ENCODE measurements at places on chromosomes 16 and 17.
A peak's percentile ranks its signal among the peaks of the same experiment; 100 is the strongest.

- DNase-seq: no peak
Measured at GRCh38 chr17:61097781-61098180, 301.9 kb upstream of the TBX2 start.

DNA sequence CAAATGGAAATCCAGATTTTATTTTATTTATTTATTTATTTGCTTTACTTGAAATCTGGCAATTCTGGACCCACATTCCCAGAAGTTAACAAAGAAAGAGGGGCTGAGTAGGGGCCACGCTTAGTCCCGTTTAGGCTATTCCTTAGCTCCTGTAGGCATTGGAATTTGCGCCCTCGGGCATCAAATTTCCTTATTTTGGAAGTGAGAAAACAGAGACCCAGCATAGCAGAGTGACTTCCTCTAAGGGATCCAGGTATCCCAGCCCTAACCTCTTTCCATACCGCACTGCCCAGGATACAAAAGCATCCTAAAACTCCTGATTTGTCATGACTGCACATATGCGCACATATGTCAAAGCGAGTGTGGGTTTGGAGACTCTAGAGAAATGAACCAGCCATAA, 19.0 kb upstream of the SMG1 start:
- DNase-seq: no peak

DNA sequence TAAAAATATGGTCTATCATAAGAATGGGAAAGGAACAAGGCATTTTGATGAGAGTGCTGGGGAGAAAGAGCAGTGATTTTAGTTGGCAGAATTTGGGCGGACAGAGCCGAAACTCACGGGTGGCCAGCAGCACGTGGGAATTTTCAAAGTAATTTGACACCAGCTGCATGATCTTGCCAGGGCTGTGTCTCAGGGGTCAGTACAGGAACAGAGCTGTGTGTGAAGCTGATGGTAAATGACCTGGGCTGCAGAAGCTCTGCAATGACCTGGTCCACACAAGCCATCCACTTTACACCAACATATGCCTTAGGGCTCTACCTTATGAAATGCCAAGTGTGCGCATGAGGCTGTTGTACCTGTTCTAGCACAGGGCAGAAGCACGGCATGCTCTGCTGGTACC, 112.0 kb downstream of the ZFHX3 start:
- no peak for DNase-seq

DNA sequence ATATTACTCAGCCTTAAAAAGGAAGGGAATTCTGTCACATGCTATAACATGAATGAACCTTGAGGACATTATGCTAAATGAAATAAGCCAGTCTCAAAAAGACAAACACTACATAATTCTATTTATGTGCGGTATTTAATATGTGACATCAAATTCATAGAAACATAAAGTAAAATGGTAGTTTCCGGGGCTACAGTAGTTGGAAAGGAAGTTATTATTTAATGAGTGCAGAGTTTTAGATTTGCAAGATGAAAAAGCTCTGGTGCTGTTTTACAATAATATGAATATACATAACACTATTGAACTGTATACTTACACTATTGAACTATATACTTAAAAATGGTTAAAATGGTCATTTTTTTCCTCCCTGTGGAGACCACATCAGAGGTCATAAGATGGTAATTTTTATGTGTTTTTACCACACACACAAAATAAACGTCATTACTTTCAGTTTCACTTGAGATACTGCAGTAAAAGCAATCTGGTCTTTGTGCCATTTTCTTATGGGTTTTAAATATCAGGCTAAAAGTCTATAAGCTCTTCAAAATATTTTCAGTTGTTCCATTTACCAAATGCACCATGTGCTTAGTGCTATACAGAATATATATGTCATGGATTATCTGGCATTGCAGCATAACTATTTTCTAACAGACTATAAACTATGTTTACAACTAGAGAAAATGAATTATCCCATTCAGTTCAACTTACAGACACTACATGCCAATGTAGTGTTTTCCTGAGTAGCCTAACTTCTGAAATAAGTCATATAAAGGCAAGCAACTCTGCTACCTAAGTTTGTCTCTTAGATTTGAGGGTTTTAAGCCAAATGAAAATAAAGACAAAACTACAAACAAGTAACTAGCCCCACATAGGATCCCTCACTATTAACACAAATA, 90.9 kb downstream of the SPAG9 start:
- no peak for DNase-seq

DNA sequence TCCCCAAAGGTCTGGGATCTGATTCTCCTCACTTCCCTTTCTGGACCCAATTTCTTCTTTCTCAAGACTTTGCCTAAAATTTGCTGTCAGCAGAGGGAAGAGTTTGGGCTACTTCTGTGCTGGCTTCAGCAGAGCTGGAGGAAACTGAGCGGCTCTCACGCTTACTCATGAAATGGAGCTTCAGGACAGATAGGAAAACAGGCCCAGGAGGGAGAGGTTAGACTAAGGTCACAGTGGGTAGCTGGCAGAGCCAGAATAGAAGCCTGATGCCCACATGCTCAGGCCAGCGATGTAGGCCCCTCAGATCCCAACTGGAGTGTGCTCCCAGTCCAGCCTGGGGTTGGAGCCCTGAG, 593 bp downstream of the SLC38A7 start:
- DNase-seq: no peak

GRCh38 chr17:1474402-1475189, 17.9 kb downstream of the MYO1C start:
- DNase-seq: no peak

- DNase-seq: no peak
Measured at GRCh38 chr16:27645396-27645795, 95.5 kb downstream of the KATNIP start.

DNA sequence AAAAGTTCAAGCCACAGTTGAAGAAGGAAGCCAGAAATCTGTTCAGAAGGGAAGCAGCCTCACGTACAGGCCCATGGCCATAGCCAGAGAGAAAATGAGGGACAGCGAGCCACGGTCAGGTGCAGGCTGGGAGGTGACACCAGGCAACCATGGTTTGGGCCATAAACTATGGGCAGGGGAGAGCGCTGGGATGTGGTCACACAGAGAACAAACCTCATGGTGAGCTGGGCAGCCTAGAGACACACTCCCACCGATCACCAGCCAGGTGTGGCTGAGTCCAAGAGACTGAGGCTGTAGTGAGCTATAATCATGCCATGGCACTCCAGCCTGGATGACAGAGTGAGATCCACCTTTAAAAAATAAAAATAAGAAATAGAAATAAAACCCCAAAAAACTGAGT, 76.5 kb downstream of the NETO2 start:
- no peak for DNase-seq

DNA sequence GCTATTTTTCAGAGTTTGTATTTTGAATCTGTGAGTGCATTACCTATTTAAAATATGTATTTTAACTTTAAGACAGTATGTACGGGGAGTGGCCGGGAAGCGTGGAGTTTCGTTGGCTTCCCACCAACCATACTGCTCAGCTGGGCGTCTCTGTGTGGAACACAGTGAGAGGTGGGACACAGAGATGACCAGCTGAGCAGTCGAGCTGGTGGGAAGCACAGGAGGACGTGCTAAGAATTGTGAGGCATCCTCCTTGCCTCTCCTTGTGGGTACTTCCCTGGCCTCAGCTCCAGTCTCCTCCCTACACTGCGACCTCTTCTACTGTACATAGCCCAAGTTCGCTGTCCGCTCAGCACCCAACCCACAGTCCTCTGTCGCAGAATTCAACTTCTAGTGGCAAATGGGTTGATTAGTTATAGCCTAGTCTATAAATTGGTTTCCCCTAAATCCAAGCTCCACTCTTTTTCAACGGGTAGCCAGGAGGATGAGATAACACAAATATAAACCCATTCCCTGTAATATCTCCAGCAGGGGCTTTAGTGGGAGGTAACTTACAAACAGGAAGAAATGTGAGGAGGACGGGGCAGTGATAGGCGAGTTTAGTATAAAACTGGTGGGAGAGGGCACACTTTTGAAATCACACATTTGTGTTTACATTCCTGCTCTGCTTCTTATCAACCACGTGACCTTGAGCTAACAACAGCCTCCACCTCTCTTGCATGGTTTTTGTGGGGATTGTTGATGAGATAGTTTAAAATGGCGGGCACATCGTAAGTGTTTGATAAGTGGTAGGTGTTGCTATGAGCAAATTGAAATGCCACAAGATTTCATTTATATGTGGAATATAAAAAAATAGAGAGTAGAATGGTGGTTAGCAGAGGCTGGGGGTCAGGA, 211.9 kb upstream of the HS3ST3A1 start:
- no peak for DNase-seq

GRCh38 chr17:29138971-29139691, 41.1 kb downstream of the MYO18A start:
- no peak for DNase-seq

DNA sequence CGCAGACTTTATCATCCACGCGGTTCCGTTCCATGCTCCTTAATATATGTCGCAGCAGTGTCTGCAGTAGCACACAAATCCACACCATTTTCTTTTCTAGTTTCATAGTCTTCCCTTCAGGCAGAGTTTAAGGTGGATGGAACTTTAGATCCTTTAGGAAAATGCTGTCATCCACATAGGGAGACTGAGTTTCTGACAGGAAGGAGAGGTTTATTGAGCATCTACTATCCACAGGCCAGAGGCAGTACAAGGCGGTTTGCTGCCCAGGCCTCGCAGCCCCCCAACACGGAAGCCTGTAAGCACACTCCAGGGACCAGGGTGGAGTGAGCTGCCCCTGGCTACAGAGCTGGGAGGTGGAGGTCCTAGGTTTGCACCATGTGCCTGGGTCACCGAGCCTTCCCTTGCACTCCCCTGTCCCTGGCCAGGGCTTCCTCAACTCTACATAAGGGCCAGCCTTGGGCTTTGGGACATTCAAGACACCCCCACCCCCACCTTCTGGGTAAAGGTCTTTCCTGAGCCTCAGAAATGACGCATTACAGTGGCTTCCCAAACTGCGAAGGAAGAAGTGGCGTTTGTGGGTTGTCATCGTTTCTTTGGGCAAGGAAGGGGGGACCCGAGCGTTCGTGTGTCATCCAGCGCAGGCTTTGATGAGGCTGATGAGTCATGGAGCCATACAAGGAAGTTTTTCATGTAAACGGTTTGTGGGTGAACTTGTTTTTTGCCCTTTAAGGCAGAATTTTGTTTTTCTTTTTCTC, 146.5 kb upstream of the PLCG2 start:
- peak; percentile 67 for DNase-seq

GRCh38 chr17:77466140-77466539, 325.4 kb downstream of the SEC14L1 start:
- DNase-seq: no peak

GRCh38 chr17:65467156-65467555, 94.3 kb downstream of the AXIN2 start:
- no peak for DNase-seq

- DNase-seq: no peak
Measured at GRCh38 chr17:47304186-47304585, 19.6 kb upstream of the EFCAB13 start.

- no peak for DNase-seq
Measured at GRCh38 chr17:36943250-36944191, 5.2 kb upstream of the AATF start.

DNA sequence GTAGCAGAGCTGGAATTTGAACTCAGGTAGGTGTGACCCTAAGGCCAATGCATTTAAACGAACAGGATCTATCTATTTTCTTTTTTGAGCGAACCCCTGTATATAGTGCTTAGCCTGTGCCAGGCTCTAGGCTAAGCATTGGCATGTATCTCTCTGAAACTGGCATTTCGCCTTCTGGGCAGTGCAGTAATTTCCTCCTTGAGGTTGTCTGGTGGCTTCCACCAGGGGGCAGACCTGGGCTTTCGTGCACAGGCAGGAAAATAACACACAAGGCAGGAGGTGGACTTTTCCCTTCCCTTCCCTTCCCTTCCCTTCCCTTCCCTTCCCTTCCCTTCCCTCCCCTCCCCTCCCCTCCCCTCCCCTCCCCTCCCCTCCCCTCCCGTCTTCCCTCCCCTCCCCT, 34.4 kb upstream of the PRKCB start:
- DNase-seq: peak; percentile 63

DNA sequence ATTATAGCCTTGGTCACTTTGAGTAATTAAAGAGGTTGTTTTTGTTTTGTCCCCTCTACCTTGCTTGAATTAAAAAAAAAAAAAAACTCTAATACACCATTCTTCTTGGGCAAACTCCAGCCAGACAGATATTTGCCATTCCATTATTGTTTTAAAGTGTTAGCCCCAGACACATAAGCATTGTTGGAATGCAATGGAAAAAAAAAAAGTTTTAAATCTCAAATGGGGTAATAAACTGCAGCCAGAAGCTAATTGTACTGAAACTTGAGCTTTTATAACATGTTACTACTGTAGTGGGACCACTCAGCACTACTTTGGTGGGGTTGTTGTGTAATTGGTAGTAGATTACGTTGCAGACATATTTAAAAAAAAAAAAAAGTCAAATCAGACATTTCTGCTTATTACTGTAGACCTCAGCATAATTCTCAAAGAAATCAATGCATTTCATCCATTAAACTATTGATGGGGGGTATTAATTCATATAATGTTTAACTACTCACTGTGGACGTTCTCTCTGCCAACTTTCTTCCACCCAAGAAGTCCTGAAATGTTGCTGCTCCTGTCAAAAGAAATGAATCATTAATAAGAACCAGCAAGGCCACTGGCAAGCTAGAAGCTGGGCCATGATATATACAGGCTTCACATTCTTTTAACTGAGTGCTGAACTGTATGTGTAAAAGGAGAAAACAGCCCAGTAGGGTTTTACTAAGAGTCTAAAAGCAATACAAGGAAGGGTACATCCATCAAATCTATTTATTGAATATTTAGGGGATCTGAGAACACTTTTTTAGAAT, 626.6 kb upstream of the SOX9 start:
- DNase-seq: no peak

DNA sequence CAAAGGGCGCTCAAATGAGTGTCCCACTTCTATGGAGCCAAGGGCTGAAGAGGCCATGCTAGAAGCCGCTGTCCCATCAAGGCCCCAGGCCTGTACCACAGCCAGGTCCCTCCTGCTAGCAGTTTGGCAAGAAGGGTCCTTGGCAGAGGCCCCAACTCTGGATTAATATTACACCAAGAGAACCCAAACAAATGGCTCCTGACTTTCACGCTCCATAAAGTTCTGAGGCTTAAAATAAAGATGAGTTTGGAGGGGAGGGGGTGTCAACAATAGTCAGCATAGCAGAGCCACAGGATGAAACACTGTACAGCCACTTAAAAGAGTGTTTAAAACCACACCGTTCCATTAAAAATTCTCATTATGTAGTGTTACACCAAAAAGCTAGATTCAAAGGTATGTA, 30.5 kb downstream of the CUEDC1 start:
- DNase-seq: no peak

DNA sequence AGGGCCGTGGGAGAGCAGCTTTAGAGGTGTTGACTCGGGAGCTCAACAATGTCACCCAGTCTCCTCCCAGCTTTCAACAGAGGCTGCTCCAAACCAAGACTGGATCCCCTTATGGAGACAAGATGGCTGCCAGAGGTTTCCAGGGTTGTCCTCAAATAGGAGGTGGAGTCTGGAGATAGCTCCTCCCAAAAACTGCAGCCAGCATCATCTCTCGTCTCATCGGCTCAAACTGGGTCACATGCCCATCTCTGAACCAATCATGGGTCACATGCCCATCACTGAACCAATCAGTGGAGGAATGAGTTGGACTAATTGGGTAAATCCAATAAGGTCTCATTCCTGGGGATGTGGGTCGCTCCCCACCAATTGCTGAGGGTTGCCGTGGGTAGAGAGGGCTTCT, 41.1 kb upstream of the C16orf82 start:
- DNase-seq: no peak
